ENCODE measurements at places on chromosomes 3 and 15.

GRCh38 chr3:155211940-155212339, 81.5 kb downstream of the STRIT1 start:
- DNase-seq, result no peak

GRCh38 chr3:190642016-190642415, 128.1 kb downstream of the IL1RAP start:
- DNase-seq, result no peak

GRCh38 chr3:171828902-171829770, 14.0 kb upstream of the TMEM212 start:
- no peak for DNase-seq

- DNase-seq, result no peak
Observed at GRCh38 chr15:57792724-57793449, 86.4 kb downstream of the POLR2M start.

GRCh38 chr3:14913926-14914778, 33.2 kb upstream of the NR2C2 start:
- no peak for DNase-seq

- DNase-seq, result no peak
Observed at GRCh38 chr3:150613034-150613433, 9.9 kb downstream of the SELENOT start.

- no peak for DNase-seq
Observed at GRCh38 chr15:34116620-34117019, 14.7 kb downstream of the PGBD4 start.

GRCh38 chr3:52452126-52452525, 1.7 kb downstream of the TNNC1 start:
- DNase-seq, result no peak

- DNase-seq, result no peak
Observed at GRCh38 chr3:150376001-150376848, 31.9 kb upstream of the TSC22D2 start.

GRCh38 chr15:58506783-58507668, 75.2 kb downstream of the LIPC start:
- no peak for DNase-seq

GRCh38 chr3:89107461-89108290, at the start of gene EPHA3:
Gene EPHA3, plus strand, starts transcription at chr3:89107621. Its CDS starts 128 bp downstream, at chr3:89107749.
- peak; percentile 93 for DNase-seq

GRCh38 chr3:10968401-10968800, 24.1 kb upstream of the SLC6A1 start:
- no peak for DNase-seq

GRCh38 chr15:64816452-64816851, 9.0 kb downstream of the PIF1 start:
- DNase-seq, result no peak

DNA sequence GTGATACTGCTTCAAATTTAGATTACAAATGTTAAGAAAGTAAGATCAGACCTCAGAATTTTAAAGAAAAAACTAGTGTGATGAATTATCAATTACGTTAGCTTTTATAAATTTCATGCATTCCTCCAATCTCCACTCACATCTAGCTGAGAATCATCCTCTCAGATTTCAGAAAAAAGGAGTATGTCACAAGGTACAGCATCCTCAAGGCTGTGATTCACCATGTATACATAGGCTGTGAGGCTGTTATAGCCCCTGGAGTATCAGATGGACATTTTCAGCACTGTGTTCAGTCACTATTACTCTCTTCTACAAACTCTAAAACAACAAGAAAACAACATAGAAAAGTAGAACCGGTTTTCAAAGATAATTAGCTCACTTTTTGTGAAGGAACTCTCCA, 214.4 kb downstream of the PCCB start:
- DNase-seq, result no peak

DNA sequence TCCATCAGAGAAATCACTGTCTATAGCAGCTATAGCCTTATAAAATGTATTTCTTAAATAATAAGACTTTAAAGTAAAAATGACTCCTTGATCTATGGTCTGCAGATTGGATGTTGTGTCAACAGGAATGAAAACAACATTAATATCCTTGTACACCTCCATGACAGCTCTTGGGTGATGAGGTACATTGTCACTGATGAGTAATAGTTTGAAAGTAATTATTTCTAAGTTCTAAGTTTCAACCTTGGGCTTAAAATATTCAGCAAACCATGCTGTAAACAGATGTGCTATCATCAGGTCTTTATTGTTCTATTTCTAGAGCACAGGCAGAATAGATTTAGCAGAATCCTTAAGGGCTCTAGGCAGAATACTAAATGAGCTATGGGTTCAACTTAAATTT, 568.2 kb upstream of the BCHE start:
- DNase-seq, result no peak

GRCh38 chr3:17047894-17048293, 163.1 kb downstream of the PLCL2 start:
- no peak for DNase-seq

DNA sequence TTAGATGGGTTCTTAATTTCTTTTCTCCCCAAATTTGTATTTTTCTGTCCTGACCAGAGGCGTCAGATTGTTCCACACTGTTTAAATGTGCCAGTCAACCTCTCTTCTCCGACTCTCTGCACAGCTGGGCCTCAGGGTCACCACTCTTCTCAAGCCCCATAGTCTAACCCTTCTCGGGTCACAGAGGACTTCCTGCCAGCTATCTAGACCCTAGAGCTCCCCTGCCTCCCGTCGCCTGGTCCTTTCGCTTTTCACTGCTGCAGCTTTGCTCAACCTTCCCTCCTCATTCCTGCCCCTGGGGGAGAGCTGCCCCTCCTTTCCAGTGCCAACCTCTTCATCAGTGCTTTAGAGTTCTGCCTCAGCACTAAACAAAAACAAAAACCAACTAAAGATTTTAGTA, 151.7 kb downstream of the ATG7 start:
- DNase-seq, result no peak

GRCh38 chr3:145190138-145190537, 970.8 kb downstream of the PLOD2 start:
- no peak for DNase-seq

DNA sequence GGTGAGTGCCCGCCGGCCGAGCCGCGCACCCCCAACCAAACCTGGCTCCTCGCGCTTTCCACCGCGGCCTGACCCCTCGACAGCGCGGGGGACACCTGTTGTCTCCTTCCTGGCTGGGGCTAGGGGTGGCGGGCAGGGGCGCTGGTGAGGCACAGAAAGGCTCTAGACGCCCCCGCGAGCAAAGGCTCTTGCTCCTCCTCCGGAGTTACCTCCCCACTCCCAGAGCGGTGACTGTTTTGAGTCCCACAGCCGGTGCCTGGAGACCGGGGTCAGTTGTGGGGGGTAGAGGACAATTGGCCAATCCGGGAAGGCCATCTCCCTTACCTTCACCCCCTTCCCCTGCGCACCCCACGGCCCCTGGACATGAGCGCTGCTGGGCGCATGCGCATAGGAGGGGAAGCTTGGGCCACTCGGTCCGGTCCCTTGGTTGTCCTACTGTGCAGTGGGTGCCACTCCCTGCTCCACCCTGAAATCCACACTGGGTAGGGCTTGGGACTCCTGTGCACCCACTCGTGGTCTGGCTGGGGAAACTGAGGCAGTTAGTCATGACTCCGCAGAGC, 554 bp downstream of the CHST13 start:
- DNase-seq, result peak; percentile 80

DNA sequence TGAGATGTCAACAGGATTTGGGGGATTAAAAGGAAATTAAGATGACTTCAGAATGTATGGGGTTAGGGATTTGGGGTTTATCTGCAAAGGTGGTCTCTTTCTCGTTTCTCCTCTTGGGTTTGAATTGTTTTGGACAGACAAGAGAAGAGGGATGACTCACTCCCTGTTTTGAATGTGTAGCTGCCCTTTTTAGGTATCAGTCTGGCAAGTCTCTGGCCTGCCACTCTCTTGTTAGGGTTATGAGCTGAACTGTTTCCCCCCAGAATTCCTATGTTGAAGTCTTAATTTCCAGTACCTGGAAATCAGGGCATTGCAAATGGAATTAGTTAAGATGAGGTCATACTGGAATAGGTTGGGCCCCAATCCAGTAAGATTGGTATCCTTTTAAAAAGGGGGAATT, 291.7 kb downstream of the MEX3B start:
- no peak for DNase-seq

DNA sequence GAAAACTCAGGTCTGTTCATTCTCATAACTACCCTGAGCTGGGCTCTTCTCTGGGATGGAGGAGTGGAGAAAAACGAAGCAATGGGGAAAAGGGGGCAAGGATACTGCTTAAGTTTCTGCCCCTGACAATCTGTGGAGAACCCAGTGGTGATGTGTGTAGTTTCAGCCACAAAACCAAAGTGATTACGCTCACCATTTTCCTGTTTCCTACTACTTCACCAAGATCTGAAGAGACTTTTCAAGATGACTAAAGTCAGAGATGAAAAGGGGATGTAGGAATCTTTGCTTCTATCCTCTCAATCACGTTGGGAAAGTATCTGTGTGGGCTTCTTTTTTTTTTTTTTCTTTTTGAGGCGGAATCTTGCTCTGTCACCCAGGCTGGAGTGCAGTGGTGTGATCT, 8.3 kb upstream of the UBE2E1 start:
- DNase-seq, result no peak

DNA sequence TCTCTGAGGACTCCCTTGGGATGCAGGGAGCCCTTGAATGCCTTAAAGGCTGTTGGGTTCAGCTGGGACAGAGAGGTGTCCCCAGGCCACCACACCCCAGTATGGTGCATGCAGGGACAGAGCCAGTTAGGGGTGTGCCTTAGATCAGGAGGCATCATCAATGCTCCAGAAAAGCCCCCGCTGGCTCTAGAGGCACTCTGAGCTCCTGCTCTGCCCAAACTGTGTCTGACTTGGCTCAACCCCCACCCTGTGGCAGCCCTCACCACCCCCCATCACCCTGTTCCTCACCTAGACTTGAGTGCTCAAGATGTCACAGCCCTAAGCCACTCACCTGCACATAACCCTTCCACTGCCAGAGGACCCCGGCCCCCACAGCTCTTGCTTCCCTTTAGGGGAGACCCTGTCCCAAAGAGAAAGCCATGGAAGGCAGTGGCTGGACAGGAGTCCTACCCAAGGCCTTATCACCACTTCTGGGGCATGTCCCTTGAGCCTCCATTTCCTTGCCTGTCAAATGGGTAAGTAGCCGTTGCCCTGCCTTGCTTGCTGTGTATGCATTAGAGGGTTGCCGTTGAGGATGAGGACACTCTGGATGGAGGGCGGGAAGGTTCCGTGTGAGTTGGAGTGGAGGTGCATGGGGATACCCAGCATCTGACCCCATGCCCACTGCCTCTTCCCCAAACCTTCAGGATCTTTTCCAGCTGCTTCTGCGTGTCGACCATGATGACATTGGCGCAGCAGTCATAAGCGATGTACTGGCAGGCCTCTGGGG, 41.4 kb downstream of the ACSBG1 start:
- DNase-seq, result peak; percentile 63

GRCh38 chr3:193148688-193149473, 92.1 kb upstream of the PLAAT1 start:
- DNase-seq, result no peak

DNA sequence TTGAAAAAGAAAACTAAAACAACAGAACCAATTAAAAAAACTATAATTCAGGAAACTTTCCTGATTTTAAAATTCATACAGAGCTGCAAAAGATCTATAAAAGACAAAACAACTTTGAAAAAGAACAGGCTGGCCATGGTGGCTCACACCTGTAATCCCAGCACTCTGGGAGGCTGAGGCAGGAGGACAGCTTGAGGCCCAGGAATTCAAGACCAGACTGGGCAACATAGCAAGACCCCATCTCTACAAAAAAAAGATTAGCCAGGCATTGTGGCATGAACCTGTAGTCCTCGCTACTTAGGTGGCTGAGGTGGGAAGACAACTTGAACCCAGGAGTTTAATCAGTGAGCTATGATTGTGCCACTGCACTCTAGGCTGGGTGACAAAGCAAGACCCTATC, 6.7 kb downstream of the CEP70 start:
- no peak for DNase-seq

DNA sequence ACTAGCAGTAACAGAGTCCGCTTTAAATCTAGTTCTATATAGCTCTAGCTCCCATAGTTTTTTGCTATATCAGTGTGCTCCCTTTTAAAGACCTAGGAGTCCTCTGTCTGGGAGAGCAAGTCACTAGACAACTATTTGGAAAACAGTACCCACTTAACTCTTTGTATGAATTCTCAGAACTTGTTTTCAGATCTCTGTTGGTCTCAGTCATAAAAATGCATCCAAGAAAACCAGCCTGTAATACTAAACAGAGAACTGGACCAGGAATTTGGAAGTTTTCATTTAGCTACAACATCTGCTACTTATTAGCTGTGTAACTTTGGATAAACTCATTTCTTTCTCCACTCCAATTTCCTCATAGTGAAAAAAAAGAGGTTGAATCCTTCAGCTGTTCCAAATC, 56.9 kb upstream of the C3orf49 start:
- no peak for DNase-seq
